ENCODE measurements at places on chromosomes 6 and 20. TPM values are rescaled to one million over a fixed set of nuclear protein-coding genes. Genes with fewer than 3 reads are reported as not detected.

- DNase-seq: no peak
Measured at GRCh38 chr6:109292983-109293586, 89.2 kb downstream of the CD164 start.

Gene HTR1E
- total RNA-seq: 0.19 TPM

DNA sequence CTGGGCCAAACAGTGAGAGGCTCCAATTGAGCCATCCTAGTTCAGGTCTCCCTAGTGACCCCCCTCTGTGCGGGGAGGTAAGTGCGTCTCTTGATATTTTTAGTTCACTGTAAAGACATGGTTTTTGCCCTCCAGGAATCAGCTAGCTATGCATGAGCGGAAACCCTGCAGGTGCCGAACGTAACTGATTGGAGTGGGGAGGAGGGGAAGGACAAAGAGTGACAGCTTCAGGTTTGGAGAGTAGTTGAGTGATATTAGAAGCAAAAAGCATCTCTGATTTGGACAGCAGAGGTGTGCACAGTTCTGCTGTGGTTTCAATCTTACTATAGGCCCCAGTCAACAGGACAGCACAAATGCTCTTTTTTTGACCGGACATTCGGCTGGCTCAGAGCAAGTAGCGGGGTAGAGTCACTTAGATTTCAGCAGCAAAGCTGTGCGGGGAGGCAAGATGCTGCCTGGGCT is 31.8 kb downstream of the TBC1D7 start:
- DNase-seq: no peak

Gene BANF2
- not detected for total RNA-seq
